ENCODE measurements at places on chromosomes 7 and 10. TPM values are rescaled to one million over a fixed set of nuclear protein-coding genes. Genes with fewer than 3 reads are reported as not detected.

- DNase-seq = peak; percentile 60
- peaks cover 2% of the 10 kb centered on the region for H3K27me3 ChIP-seq
- no peak overlapping the region for H3K27ac ChIP-seq
- peaks cover 71% of the 10 kb centered on the region for H3K4me1 ChIP-seq
Measured at GRCh38 chr7:159012353-159013069, 132.2 kb downstream of the VIPR2 start.

- H3K27ac ChIP-seq = no peak overlapping the region
- H3K36me3 ChIP-seq = no peaks in the 10 kb centered on the region
- H3K27me3 ChIP-seq = no peaks in the 10 kb centered on the region
- DNase-seq = no peak
- H3K4me3 ChIP-seq = no peak overlapping the region
- no peaks in the 10 kb centered on the region for H3K4me1 ChIP-seq
Measured at GRCh38 chr10:62306663-62307062, 38.0 kb upstream of the RTKN2 start.

DNA sequence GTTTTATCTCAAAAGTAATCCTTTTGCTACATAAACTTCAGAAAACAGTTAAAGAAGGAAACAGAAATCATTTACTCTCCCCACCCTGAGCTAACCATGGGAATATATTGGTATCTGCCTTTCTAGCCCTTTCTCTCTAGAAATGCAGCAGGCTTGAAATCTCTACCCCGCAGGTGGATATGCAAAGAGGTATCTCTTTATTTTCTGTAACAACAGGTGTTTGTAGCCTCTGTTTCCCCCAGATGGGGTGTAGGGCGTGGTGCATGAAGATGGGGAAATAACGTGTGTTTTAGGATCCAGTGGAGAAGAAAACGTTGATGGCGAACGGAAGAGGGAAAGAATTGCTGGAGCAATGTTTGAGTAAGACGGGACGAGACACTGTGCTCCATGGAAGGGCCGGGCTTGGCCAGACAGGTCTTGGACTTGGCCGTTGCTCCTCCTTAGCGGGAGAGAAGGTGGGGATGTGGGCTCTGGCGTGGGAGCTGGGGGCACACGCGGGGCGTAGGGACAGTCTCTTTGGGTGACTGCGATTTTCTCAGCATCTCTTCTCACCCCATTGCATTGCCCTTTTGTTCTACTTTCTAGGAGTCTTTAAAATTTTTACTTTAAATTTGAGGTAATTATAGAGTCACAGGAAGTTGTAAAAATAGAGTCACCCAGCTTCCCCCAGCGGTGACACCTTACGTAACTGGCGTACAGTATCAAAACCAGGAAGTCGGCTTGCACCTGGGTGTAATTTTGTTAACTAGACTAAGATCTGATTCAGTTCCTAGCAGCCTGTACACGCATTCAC lies 82.9 kb downstream of the ELFN1 start:
- H3K4me1 ChIP-seq = peaks cover 15% of the 10 kb centered on the region
- peaks cover 29% of the 10 kb centered on the region for H3K27me3 ChIP-seq
- H3K4me3 ChIP-seq = no peak overlapping the region
- no peak for DNase-seq
- H3K27ac ChIP-seq = no peak overlapping the region

- H3K36me3 ChIP-seq = no peaks in the 10 kb centered on the region
- no peak overlapping the region for H3K27ac ChIP-seq
- no peak overlapping the region for H3K4me3 ChIP-seq
- DNase-seq = no peak
Measured at GRCh38 chr10:89652806-89653370, 7.8 kb upstream of the PANK1 start.

DNA sequence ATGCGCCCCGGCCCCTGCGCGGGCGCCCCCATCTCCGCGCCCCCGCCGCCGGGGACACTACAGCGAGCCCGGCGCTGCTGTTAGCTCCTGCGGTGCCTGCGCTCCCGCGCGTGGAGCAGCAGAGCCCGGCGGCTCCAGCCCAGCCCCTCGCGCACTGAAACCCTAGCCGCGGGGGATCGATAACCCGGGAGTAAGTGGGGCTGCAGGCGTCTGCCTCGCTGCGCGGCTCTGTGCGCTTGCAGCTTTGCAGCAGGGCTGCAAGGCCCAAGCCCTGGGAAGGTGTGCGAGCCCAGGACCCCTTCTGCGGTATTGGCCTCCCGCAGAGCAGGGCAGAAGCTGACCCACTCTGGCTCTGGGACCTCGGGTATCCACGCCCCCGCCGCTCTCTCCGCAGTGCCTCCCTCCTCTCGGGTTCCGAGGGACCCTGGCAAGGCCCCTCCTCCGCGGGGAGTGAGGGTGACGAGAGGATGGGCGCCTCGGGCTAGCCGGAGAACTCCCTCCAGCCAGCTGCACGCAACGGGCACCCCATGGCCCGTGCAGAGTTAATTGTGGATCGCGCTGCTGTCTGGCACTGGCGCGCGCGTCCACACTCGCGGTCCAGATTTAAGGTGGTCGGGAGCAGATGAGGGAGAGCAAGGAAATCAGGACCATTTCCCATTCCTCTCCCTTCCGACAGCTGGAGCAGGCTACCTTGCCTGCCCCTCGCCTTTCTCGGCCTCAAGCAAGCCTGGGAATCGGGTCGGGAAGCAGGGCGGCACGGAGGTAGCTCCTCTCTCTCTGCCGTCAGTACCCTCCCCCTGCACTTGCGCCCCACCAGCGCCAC lies 2.1 kb downstream of the SHH start:
- peaks cover 23% of the 10 kb centered on the region for H3K4me1 ChIP-seq
- DNase-seq = no peak
- H3K4me3 ChIP-seq = no peak overlapping the region
- H3K27me3 ChIP-seq = peaks cover 97% of the 10 kb centered on the region
- H3K27ac ChIP-seq = no peak overlapping the region

DNA sequence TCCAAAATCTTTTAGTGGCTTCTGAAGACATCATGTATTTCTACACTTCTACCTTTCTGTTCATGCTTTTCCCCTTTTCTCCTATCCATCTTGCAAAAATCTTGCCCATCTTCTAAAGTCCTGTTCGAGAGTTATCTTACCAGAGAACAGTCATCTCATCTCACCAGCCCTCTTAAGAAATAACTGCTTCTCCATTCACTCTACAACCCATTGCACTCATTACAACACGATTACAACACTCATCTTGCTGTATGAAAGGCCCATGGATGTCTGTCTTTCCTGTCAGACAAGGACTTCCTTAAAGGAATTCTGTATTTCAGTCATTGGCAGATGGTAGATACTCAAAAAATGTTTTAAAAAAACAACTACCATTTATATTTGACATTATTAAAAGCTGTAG lies 30.8 kb downstream of the ZNF438 start:
- no peak overlapping the region for H3K4me3 ChIP-seq
- DNase-seq = no peak
- H3K27me3 ChIP-seq = no peaks in the 10 kb centered on the region
- H3K4me1 ChIP-seq = peaks cover 4% of the 10 kb centered on the region

GRCh38 chr7:37524797-37525196 lies 76.1 kb upstream of the ELMO1 start:
- H3K27me3 ChIP-seq = no peaks in the 10 kb centered on the region
- H3K4me1 ChIP-seq = peaks cover 2% of the 10 kb centered on the region
- no peak for DNase-seq

GRCh38 chr7:4838626-4839334 lies 23.1 kb downstream of the PAPOLB start:
- no peak for DNase-seq
- H3K27ac ChIP-seq = no peak overlapping the region
- no peaks in the 10 kb centered on the region for H3K27me3 ChIP-seq

- no peaks in the 10 kb centered on the region for H3K4me1 ChIP-seq
- no peak overlapping the region for H3K4me3 ChIP-seq
- H3K36me3 ChIP-seq = no peaks in the 10 kb centered on the region
- DNase-seq = no peak
- peaks cover 2% of the 10 kb centered on the region for H3K27me3 ChIP-seq
- H3K27ac ChIP-seq = no peak overlapping the region
Measured at GRCh38 chr10:132872658-132873057, 69.7 kb downstream of the CFAP46 start.

GRCh38 chr10:125662584-125662983 lies 20.4 kb downstream of the TEX36 start:
- H3K27me3 ChIP-seq = no peaks in the 10 kb centered on the region
- no peaks in the 10 kb centered on the region for H3K36me3 ChIP-seq
- no peak for DNase-seq
- no peak overlapping the region for H3K4me3 ChIP-seq
- peaks cover 10% of the 10 kb centered on the region for H3K4me1 ChIP-seq

GRCh38 chr7:93559639-93560491 lies 14.7 kb downstream of the CALCR start:
- no peaks in the 10 kb centered on the region for H3K27me3 ChIP-seq
- H3K4me3 ChIP-seq = no peak overlapping the region
- peak; percentile 30 for DNase-seq
- no peaks in the 10 kb centered on the region for H3K4me1 ChIP-seq

DNA sequence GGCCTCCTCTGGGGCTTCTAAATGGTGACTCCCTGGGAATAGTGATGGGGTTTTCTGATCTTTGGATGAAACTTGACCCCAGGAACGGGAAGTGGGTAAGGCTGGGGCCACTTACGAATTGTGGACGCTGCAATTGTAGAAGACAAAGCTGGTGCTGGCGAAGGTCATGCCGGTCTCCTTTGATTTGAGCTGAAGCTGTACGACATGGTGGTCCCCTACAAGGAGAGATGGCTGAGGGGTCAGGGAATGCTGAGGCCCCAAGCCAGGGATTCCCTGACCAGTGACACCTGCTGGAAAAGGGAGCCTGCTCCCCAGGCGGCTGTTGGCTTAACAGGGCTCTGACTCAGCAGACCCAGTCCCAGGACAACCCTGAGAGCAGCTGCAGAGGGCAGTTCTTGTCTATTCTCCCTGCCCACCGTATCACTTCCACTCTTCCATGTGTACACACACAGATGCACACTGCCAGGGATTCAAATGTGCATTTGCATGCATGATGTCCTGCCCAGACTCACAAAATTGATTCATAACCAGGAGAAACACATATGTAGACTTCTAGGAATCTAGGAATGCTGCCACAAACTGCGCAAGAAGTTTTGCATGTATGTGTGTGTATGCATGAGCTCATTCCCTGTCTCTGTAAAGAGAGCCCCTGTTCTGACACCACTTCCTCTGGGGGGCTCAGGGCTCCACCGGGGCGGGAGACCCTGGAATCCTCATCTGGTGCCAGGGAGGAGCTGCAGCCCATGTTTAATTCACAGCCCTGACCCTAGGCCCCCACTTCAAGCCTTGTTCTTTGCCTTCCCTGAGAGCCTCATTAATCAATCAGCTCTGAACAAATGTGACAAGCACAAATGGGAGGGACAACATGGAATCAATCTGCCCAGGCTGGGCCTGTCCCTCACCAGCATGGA lies 350.0 kb downstream of the PLXNA4 start:
- DNase-seq = peak; percentile 24
- no peaks in the 10 kb centered on the region for H3K27me3 ChIP-seq
- H3K4me3 ChIP-seq = no peak overlapping the region
- H3K27ac ChIP-seq = no peak overlapping the region
- peaks cover 8% of the 10 kb centered on the region for H3K4me1 ChIP-seq

DNA sequence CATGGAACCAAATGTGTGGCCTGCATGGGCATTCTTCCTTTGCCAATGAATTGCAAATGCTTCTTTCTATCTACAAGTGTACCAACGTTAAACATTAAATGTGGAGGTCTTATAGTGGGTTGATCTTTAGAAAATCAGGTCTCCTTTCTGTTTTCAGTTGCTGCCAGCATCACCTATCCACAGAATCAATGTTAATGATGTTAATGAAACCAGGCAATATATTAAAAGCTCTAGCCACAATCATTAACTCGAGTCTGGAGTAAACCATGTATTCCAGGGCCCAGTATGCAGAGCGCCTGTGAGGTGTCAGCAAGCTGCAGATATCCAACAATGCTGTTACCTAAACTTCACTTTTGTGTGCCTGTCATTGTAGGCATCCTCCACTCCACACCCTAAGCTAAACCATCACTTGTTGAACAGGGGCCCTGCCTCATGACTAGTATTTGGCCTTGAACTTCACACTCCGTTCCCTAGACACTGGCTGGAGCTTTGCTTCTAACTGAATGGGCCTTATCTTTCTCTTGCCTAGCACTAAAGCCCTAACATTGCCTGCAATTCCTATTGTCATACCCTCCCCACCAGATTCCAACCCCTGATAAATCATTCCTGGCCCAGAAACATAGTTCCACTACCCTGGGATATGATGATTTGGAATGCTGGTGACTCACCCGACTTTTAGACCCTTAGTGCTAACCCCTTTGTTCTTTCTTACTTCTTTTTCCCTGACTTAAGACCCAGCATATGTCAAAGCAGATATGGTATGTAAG lies 24.3 kb upstream of the ITGB8 start:
- no peak for DNase-seq
- no peaks in the 10 kb centered on the region for H3K36me3 ChIP-seq
- no peak overlapping the region for H3K27ac ChIP-seq
- no peaks in the 10 kb centered on the region for H3K4me1 ChIP-seq
- H3K4me3 ChIP-seq = no peak overlapping the region

GRCh38 chr10:34638406-34639054 lies 176.6 kb downstream of the PARD3 start:
- no peak overlapping the region for H3K4me3 ChIP-seq
- DNase-seq = peak; percentile 93
- H3K27me3 ChIP-seq = no peaks in the 10 kb centered on the region
- no peaks in the 10 kb centered on the region for H3K36me3 ChIP-seq

- DNase-seq = no peak
- no peak overlapping the region for H3K4me3 ChIP-seq
- no peaks in the 10 kb centered on the region for H3K27me3 ChIP-seq
- no peaks in the 10 kb centered on the region for H3K36me3 ChIP-seq
- no peaks in the 10 kb centered on the region for H3K4me1 ChIP-seq
- no peak overlapping the region for H3K27ac ChIP-seq
Measured at GRCh38 chr10:61860964-61861758, 40.3 kb upstream of the ARID5B start.

- H3K27ac ChIP-seq = no peak overlapping the region
- peaks cover 10% of the 10 kb centered on the region for H3K4me1 ChIP-seq
- H3K27me3 ChIP-seq = peaks cover 4% of the 10 kb centered on the region
Measured at GRCh38 chr7:39406467-39406866, 159.7 kb upstream of the YAE1 start.

The CFAP46 gene
- polyA plus RNA-seq = 1.1 TPM

The FFAR4 gene
- polyA plus RNA-seq = not detected

The GUSB gene
- polyA plus RNA-seq = 41.8 TPM

The CPN1 gene
- not detected for polyA plus RNA-seq

The UMAD1 gene
- 11.8 TPM for polyA plus RNA-seq

The TMEM120A gene
- 42.7 TPM for polyA plus RNA-seq

The CUX1 gene
- 44.7 TPM for polyA plus RNA-seq

The ZNF746 gene
- 9.2 TPM for polyA plus RNA-seq

The SMKR1 gene
- not detected for polyA plus RNA-seq

The ZNF853 gene
- polyA plus RNA-seq = 15.9 TPM

The CLEC2L gene
- polyA plus RNA-seq = 2.1 TPM

The DENND2A gene
- 47.5 TPM for polyA plus RNA-seq

The SAP25 gene
- polyA plus RNA-seq = 8.3 TPM

The HMX2 gene
- polyA plus RNA-seq = not detected

The THSD7A gene
- 3.4 TPM for polyA plus RNA-seq

The SHTN1 gene
- 4.6 TPM for polyA plus RNA-seq

The PNLIPRP2 gene
- polyA plus RNA-seq = 0.50 TPM

The GHRHR gene
- polyA plus RNA-seq = 0.89 TPM

Measured in muscle of leg (tissue), 16 donors.